Hippocampal formation (tissue), 2 donors: ENCODE measurements at places on chromosomes 3 and 15.

- no peak for DNase-seq
These were observed 24.6 kb upstream of the LRRFIP2 start for GRCh38 chr3:37198996-37199395.

- no peak for DNase-seq
These were observed 5.4 kb downstream of the DNAH1 start for GRCh38 chr3:52321481-52321880.

DNA sequence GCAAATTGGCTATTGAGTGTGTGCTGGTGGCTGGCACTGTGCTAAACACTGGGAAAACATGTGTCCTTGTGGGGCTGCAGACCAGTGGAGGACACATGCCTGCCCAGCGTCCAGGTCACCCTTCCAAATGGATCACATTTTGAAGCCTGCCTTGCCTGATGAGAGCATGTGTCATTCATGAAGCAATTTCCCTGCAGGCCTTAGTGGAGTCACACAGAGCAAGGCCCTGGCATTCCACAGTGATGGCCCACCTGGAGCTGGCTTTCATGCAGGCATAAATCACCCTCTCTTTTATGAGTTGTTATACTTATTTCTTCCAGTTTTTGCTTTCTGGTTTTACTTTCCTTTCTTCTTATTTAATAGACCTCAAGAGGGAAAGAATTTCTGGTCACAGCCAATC, 219.5 kb downstream of the EPHB1 start:
- no peak for DNase-seq

DNA sequence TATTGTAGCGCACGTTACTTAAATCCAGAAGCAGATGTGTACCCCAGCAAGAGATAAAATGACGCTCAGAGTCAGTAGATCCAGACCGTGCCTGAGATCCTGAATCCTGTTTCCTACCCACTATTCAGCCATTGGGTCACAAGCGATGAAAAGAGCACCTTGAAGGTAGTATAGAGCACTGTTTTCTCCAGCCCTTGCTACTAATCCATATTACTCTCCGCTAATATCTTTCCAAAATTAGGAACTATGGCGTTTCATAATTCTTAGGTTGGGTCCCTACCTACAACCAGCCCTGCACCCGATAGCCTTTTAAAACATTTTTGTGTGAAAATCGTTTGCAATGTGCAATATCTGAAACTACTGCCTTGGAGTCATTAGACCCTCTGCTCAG, 596 bp downstream of the BTD start:
- no peak for DNase-seq

DNA sequence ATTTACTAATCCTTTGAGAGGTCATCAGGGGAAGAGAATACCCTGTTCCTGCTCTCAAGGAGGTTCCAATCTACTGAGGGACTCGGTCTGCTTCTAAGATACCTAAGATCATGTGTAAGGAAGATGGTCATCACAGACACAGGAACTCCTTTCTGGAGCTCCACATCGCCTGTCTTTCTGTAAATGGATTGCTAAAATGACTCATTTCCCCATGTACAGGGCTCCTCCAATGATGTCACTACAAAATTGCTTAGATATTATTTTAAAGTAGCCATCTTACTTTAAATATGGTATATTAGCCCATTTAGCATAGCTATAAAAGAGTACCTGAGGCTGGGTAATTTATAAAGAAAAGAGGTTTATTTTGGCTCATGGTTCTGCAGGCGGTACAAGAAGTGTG, 206.1 kb upstream of the PROK2 start:
- DNase-seq: no peak

GRCh38 chr3:39011191-39011736, 40.5 kb downstream of the SCN11A start:
- no peak for DNase-seq

GRCh38 chr3:15367059-15367458, 34.7 kb upstream of the SH3BP5 start:
- no peak for DNase-seq

DNA sequence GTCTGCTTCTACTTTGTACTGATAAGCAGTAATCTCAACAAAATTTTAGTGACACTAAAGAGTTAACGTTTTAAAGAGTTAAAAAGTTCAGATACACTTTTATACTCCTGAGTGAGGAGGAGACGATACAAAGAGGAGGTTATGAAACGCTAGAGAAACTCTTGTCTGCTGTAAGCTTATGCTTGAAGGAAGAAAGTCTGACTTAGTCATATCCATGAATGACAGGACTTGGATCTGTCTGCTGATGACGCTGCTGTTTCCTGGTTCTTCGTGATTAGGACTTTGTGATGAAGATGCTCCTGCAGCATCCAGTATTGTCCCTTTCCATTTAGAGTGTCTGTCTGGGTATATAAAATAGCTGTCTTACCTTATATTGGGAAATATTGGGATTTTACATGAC, 15.8 kb downstream of the TCF12 start:
- no peak for DNase-seq

DNA sequence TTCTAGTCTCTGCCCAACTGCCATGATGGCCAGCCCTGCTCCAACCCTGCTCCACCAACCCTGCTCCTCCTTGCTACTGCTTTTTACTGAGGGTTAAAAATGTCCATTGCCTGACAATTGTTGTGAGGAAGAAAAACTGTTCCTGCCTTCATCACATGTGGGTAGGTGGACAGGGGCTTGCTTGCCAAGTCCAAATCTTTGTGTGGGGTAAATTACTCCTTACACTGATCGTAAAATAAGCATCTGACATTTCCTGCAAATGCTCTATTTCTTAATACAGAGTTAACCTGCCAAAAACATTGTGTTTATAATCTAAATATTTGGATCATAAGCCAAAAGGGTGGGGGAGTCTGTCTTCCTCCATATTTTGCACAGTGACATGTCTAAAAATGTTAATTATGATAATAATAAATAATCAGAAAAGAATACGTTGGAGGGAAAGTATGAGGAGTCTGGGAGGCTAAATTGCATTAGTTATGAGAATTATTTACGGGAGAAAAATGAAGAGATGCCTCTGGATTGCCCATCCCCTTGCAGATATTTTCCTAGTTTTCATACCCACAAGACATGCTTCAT, 242.5 kb upstream of the TBL1XR1 start:
- no peak for DNase-seq

GRCh38 chr3:122283796-122284445, 41.1 kb upstream of the CSTA start:
- no peak for DNase-seq

DNA sequence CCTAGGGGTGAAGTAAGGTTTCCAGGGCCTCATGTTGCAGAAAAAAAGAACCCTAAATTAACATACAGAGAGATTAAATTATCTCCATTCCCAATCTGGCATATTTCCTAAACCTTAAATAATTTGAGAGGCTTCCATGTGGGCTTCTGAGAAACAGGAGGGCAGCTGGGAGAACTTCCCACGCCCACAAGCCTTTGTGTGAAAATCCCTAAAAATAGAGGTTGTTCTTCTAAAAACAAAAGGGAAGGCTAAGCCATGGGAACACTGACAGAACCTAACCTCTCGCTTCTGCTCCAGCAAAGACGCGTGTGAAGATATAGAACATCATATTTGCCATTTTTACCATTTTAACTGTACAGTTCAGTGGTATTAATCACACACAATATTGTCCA, 812 bp upstream of the SLC12A8 start:
- DNase-seq: no peak

- no peak for DNase-seq
These were observed 627 bp downstream of the ACAD11 start for GRCh38 chr3:132659000-132659364.

- DNase-seq: no peak
These were observed 336.2 kb upstream of the TPM1 start for GRCh38 chr15:62706317-62706716.

DNA sequence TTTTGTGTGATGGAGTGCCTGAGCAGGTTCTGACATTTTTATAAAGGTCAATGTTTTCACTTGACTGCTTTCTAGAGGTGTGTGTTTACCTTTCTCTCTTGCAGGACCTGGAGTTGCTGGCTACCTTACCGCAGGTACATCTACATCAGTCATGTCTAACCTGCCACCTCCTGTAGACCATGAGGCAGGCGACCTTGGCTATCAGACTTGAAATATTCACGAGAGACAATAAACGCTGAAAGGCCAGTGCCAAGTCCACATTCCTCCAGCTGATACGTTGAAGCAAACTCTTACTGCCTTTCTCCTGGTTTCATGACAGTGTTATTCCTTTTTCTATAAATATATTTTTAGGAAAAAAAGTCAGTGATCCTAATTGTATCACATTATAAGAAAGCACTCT, 59.0 kb upstream of the ACKR4 start:
- DNase-seq: no peak

DNA sequence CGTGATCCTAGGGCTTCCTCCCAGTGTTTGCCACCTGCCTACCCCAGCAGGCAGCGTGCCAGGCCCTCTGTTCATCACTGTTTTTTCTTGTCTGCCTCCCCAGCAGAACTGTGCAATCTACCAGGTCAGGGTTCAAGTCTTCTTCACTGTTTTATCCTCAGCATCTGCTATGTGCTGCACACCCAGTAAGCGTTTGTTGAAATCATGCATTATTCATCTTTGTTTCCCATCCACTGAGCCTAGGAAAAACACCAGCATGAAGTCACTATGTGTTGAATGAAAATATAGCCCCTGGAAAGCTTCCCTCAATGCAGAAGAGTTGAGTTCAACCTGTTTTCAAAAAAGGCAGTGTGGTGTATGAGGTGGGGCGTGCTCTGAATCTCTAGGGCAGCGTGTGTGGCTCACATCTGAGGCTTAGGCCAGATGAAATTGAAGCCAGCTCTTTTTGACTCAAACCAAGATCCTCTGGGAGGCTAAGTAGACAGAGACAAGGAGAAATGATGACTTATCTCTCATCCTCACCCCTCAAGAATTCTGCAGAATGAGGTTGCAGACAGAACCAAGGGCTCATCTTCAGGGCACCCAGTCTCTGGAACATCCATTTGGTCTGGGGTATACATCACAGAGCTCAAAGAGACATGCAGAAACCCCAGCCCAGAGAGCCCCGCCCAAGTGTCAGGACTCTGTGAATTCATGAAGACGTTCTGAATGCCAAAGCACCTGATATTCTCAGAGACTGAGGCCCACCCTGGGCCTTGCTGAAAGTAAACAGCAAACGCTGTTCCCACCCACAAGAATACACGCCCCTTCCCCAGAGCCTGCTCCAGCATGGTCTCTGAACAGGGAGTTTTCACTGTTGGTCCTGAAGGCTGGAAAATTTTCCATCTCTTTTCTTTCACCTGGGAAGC, 5.7 kb upstream of the CAV3 start:
- no peak for DNase-seq

DNA sequence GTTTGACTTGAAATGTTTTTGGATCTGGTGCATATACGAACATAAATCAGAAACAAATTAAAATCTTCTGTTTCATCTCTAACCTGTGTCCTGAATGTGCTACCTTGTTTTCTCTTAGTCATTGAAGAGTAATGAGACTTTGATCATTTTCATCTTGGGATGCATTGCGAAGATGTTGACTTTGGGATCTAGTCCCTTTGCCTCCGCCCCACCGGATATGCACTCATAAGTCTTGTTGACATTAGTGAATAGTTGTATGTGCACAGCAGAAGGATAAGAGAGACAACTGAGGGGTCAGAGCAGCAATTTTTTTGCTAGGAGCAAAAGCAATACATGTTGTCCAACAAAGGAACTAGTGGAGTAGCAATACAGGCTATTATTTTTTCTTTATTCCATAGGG, 35.9 kb upstream of the SPRED1 start:
- no peak for DNase-seq

- no peak for DNase-seq
These were observed 1.9 kb downstream of the AEN start for GRCh38 chr15:88623061-88623460.

- DNase-seq: no peak
These were observed 12.9 kb downstream of the SUMF1 start for GRCh38 chr3:4454142-4454541.

GRCh38 chr3:64039981-64040733, 16.9 kb upstream of the PSMD6 start:
- DNase-seq: no peak

DNA sequence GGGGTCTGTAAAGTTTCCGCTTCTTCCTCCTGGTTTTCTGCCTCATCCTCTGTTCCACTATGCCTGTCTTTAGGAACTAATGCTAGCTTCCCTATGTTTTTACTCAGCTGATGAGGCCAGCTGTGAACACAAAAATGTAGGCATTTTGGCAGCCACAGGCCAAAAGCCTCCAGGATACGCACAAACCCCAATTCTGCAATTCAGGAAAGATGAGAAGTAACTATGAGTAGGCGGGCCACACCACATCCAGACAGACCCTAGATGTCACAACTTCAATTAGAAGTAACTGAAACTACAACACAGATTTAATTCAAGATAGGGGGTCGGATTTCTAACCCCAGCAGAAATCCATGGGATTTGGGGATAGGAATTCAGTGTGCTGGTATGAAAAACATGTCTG, 11.9 kb downstream of the CA12 start:
- DNase-seq: no peak

- DNase-seq: no peak
These were observed 238.4 kb upstream of the VEPH1 start for GRCh38 chr3:157741607-157742006.

- DNase-seq: no peak
These were observed 80.3 kb downstream of the CERS3 start for GRCh38 chr15:100448481-100448880.

DNA sequence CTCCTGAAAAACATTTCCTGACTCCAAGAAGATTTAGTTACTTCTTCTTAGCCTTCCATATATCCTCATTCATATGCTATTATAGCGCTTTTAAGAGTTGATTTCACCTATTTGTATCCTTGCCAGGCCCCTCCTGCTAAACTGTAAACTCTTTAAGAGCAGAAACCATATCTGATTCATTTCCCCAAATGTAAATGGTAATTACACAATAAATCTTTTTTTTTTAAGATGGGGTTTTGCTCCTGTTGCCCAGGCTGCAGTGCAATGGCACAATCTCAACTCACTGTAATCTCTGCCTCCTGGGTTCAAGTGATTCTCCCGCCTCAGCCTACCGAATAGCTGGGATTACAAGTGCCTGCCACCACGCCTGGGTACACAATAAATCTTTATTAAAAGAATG, 4.5 kb downstream of the DLEC1 start:
- DNase-seq: no peak

DNA sequence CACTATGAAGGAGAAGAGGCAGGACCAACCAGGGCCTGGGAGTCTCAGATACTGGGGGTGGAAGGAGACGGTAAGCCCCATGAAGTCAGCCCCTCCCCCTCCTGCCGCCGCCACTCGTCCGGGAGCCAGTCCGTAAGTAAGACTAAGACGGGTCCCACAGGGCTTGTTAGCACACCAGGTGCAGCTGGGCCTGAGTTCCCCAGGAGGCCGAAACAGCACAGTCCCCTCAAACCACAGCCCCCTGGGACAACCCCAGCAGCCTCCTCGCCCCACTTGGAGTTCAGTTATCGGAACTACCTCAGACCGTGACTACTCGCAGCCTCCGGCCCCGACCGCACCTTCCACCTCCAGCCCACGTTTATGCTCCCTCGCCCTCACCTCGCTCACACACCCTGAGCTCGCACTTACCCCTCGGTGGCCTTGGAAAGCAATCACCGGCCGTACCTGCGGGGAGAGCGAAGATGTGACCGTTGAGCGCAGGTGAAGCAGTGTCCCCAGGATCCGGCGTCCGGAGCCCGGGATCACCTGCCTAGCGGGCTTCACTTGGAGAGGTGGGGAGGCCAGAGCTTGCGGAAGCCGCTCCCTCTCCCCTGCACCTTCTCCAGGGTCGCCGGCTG, 557 bp downstream of the ELL3 start:
- no peak for DNase-seq
